Fibroblast of villous mesenchyme (primary cell): ENCODE measurements at places on chromosomes 4 and X. TPM values are rescaled to one million over a fixed set of nuclear protein-coding genes. Genes with fewer than 3 reads are reported as not detected.

The SPATA4 gene
- total RNA-seq: 0.97 TPM in 1 of 2 replicates, not detected in the other

The SSX4 gene
- total RNA-seq: not detected in 2 replicates

The ITM2A gene
- under 0.01 TPM in 1 of 2 replicates, not detected in the other for total RNA-seq

The PABPC4L gene
- 9.1 and 12.2 TPM in 2 replicates for total RNA-seq

The MAGEA4 gene
- total RNA-seq: not detected in 2 replicates

The GUCY1A1 gene
- 0.32 and 0.43 TPM in 2 replicates for total RNA-seq

The RBMX gene
- 173 and 209 TPM in 2 replicates for total RNA-seq
